CD4-positive, alpha-beta T cell treated with Interleukin-21 for 1 hour (primary cell): ENCODE measurements at places on chromosomes 4 and X.

GRCh38 chrX:276581-277201 lies 4.5 kb upstream of the PLCXD1 start:
- no peak for DNase-seq

DNA sequence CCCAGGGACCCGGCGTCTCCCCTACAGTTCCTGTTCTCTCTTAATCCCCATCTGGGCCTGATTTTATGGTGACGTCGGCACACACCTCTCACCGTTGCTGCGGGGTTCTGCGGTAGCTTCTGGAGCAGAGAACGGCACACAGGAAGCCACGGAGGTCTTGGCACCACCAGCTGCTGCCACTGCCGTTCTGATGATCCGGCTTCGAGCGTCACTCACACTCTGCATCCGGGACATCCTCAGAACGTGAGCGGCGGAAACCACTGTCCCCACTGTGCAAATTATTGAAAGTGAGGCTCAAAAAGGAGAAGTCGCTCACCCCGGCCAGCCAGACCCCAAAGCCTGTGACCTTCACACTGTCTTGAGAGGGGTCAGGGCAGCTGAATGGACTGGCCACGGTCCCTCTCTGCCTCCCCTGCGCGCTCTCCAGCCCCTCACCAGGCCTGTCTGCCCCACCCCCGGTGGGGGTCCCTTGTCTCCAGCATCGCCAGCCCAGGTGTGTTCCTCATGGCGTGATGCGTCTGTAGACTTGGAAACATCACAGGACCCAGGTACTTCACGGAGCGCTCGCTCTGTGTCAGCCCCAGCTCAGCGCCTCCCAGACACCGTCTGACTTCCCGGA lies 201.1 kb downstream of the AFAP1 start:
- DNase-seq, result no peak

GRCh38 chrX:30751497-30751896 lies 98.3 kb downstream of the GK start:
- DNase-seq, result no peak

GRCh38 chr4:61891953-61892352 lies 691.8 kb downstream of the ADGRL3 start:
- DNase-seq, result no peak

- peak; percentile 39 for DNase-seq
Measured at GRCh38 chr4:2937146-2937857, 25.9 kb downstream of the NOP14 start.

DNA sequence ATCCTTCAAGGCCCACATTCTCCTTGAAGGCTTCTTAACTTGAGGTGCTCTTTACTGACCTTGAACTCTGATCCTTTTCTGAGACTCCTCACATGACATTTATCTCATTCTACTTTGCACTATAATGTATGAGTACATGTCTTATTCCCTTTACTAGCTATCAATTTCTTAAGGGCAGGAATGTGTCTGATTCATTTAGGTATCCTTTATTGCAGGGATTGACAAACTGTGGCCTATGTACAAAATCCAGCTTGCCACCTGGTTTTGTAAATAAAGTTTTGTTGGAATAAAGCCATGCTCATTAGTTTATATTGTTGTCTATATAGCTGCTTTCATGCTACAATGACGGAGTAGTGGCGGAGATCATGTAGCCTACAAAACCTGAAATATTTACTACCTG lies 36.7 kb downstream of the SLC4A4 start:
- no peak for DNase-seq

GRCh38 chrX:16002185-16002584 lies 121.2 kb upstream of the GRPR start:
- no peak for DNase-seq

- peak; percentile 2 for DNase-seq
Measured at GRCh38 chr4:99117876-99118693, 26.0 kb downstream of the ADH4 start.

- DNase-seq, result no peak
Measured at GRCh38 chr4:138972956-138973801, 42.4 kb upstream of the NOCT start.

GRCh38 chr4:87425711-87426110 lies 3.3 kb downstream of the NUDT9 start:
- no peak for DNase-seq

DNA sequence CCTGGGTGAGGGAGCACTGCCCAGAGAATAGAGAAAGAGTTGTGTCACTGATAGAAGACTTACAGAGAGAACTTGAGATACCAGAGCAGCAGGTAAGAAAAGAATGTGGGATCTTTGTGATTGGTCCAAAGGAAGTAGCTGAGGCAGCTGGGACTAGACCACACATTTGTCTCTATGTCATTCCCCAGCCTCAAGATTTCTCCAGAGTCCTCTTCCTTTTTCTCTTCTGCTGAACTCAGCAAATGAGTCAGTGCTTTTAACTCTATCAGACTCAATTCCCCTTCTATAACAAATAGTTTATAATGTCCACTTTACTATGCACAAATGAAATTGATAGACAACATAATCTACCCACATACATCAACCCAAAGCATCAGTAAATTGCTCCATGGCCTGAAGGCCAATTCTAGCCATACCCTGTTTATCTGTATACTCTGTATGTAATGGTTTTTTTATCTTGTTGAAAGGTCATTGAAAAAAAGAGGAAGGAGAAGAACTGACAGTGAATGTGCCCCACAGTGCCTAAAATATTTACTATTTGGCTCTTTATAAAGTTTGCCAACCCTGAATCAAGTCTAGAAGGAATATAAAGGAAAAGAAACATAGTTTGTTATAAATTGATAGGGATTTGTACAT lies 38.2 kb downstream of the ETDC start:
- no peak for DNase-seq
